Right renal pelvis (tissue), 4 donors: ENCODE measurements at places on chromosomes 1 and 21. TPM values are rescaled to one million over a fixed set of nuclear protein-coding genes. Genes with fewer than 3 reads are reported as not detected.

GRCh38 chr1:178899402-178899801 is 28.5 kb upstream of the ANGPTL1 start:
- DNase-seq: no peak

The GPR161 gene
- 23.3 TPM for polyA plus RNA-seq

DNA sequence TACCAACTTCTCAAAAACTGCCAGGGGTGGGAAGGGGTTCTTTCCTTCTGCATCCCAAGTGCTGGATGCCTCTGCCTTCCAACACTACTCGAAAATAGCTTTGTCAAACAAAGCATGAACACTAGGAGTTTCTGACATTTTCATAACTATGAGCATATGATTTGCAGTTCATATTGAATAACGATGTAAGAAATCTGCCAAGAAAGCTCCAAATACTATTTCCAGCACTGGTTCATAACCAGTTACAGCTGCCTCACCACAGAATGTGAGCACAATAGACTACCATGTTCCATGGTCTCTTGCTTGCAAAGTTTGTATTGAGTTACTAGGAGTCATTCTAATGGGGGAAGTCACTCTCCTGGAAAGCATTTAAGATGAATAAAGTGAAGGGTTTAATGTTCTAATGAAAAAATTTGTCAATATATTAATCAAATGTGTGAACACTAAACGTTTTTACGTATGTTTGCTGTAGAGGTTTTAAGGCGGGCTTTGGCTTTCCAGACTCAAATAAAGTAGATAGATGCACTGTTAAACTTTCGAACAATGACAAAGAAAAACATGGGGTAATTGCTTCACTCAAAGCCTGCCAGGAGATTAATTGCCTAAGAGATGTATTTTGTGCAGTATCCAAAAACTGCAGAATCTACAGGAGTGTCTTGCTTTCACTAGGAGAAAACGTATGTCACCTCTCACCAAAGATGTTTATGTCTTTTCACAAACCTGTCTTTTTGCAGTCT is 78.6 kb upstream of the UBE2U start:
- no peak for DNase-seq

DNA sequence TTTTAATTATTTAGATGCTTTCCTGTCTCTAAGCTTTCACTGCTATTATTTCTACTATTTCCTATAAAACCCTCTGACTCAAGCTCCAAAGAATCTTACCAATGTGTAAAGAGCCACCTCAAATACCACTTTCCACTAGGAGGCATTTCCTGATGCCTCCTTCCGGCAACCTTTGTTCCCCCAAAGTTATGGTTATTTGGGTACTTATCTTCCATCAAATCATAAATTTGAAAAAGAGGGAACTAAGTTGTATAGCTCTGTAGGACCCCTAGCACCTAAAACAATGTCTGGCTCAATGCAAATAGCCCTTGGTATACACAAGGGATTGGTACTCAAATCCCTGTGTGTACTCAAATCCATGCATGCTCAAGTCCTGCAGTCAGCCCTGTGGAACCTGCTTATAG is 79.6 kb downstream of the NME7 start:
- DNase-seq: no peak

The SMIM11 gene
- 12.5 TPM for polyA plus RNA-seq

The MAP3K7CL gene
- 6.1 TPM for polyA plus RNA-seq

GRCh38 chr1:121516234-121516967 is 331.6 kb downstream of the SRGAP2C start:
- DNase-seq: no peak

GRCh38 chr1:32924881-32925344 is 23.7 kb upstream of the TMEM54 start:
- no peak for DNase-seq

DNA sequence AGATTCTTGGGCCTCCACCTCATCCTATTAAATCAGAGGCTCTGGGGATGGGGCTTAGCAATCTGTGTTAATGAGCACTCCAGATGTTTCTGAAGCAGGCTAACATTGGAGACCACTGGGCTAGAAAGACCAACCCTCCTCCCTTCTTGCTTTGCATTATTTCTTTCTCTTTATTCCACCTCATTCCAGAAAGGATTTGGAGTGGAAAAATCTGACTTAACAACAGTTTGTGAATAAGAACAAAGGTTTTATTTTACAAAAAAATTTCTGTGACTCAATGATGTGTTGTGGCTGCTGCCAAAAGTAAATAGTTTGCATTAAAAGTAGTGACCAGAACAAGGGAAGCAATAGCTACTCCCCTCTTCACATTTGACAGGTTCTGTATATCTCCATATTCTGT is 79.4 kb downstream of the TGFB2 start:
- no peak for DNase-seq

DNA sequence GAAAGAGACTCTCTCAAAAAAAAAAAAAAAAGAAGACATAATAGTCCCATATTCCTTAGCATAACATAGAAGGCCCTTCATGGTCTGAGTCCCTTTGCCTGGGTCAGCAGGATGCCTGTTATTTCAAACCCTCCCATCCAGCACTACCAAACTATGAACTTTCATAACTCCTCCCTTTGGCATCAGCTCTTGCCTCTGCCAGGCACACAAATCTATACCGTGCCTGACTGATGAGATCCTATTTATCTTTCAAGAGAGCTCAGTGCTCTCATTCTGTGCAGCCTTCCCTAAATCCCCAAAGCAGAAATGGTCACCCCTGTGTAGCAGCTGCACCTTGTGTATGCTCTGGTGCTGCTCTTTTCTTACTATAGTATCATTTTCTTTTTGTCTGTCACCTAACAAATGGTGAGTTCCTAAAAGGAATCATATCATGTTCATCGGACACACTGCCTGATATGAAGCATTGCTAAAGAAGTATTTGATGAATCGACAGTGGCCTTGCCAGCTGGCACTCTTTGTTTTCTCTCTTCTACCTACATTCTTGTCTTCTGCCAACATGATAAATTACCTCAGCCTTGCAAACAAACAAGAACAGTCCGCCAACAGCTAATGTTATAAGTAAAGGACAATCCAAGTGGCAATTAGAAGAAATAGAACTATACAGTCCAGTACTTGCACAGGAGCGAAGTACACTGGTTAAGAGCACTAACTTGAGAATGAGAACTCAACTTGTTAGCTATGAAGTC is 29.9 kb downstream of the FMO4 start:
- no peak for DNase-seq

DNA sequence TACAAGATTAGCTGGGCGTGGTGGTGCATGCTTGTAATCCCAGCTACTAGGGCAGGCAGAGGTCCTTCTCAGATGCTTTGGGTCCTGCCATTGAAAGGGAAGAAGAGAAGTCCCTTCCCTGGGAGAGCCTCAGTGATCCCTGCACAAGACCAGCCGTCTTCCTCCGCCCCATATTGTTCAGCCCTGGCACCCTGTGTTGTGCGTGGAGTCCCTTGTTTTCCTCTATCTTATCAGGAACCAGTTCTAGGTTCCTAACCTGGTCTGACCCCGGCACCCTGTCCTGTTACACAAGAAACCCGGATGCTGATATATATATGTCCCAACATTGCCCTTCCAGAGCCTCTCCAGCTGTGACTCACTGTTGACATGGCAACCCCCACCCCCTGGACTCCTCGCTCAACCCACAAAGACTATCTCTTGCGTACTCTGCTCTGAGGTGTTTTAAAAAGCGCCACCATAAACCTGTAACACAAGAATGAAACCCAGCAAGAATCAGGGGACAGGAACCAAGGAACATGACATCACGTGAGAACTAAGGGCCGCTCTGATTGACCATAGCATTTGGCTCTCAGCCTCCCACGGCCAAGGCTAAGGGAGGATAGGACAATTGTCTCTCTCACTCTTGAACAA is 4.8 kb downstream of the MX2 start:
- no peak for DNase-seq

GRCh38 chr1:53270107-53270506 is 31.8 kb upstream of the MAGOH start:
- no peak for DNase-seq

DNA sequence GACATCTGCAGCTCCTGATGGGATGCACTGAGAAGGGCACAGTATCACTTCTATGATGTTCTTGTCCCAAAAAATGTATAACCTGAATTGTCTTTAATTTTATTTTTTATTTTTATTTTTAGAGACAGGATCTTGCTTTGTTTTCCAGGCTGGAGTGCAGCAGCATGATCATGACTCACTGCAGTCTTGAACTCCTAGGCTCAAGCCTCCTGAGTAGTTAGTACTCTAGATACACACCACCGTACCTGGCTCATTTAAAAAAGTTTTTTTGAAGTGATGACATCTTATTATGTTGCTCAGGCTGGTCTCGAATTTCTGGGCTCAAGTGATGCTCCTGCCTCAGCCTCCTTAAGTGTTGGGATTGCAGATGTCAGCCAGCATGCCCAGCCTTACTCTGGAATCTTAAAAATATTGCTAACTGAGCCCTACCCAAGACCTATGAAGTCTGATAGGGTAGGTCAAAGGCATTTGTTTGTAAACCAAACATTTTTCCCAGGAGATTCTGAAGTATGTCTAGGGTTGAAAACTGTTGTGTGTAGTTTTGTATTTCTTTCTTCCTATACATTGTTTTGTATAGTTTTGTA is 68.9 kb downstream of the ATF6 start:
- DNase-seq: no peak

DNA sequence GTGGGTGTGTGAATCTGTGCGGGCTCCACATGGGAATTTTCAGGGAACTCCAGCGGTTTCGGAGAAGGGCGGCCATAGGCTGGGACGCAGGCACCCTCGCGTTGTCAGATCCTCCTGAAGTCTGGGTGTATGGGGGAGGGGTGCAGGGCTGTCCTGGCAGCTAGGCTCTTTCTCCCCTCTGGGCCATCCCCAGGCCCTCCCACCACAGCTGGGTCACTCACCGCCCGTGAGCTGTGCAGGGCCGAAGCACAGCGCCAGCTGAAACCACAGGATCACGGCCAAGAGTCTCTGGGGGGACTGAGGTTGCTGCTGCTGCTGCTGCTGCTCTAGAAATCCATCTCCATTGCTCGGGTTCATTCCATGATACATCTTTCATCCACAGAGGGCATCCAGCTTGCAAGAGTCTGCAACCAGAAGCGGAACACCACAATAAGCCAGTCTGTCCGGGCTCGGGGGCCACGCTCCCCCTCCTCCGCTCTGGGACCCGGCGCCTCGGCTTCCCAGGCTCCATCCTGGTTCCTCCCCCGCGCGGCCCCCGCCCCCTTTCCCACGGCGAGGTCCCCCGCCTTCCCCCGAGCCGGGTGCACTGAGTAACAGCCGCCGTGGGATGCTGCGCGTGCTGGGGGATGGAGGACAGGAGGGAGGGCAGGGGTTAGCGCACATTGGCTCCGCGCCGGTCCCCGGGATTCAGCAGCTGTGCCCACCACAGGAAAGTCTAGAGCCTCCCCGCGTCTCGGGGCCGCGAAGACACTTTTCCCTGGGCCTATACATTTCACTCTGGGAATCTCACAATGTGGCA is 720 bp downstream of the SUSD4 start:
- DNase-seq: no peak

GRCh38 chr1:228364706-228365213 is 41.9 kb downstream of the TRIM11 start:
- no peak for DNase-seq

The METTL25B gene
- polyA plus RNA-seq: 29.9 TPM

- DNase-seq: no peak
These were observed 621.5 kb upstream of the ADGRL2 start for GRCh38 chr1:81179242-81179641.

DNA sequence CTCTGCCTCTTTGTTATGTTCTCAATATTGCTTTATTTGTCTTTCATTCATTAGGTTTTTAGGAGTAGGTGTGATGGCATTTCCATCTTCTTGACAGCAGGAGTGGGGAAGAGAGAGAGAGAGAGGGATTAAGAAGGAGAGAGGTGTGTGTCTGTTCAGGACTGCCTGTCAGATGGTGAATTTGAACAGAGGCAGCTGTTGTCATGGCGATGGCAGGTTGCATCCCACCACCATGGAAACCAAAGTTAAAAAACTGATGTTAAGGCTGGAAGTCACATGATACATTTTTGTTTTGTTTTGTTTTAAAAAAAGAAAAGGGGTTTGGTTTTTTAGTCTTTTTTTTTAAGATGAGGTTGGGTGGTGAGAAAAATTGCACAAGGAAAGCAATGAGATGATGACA is 18.3 kb downstream of the CACNA1E start:
- no peak for DNase-seq

DNA sequence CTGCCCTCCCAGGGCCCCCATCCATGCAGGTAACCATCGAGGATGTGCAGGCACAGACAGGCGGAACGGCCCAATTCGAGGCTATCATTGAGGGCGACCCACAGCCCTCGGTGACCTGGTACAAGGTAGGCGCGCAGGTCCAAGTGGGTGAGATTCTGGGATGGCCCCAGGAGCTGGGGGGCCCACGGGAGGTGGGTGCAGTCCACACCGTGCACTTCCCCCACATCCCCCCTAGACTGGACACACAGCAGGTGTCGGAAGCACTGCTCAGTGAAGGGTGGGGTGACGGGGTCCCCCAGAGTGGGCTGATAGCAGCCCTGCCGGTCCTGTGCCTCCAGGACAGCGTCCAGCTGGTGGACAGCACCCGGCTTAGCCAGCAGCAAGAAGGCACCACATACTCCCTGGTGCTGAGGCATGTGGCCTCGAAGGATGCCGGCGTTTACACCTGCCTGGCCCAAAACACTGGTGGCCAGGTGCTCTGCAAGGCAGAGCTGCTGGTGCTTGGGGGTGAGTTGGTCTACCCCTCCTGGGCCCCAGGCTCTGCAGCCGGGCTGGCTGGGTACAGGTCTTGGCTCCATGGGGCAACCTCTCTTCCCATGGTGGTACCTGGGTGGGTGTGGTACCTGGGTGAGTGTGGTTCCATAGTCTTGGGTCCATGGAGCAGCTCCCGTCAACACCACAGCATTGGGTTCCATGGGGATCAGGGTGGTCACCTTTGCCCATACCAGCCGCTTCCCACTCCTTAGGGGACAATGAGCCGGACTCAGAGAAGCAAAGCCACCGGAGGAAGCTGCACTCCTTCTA is 40.4 kb downstream of the TRIM11 start:
- DNase-seq: no peak

DNA sequence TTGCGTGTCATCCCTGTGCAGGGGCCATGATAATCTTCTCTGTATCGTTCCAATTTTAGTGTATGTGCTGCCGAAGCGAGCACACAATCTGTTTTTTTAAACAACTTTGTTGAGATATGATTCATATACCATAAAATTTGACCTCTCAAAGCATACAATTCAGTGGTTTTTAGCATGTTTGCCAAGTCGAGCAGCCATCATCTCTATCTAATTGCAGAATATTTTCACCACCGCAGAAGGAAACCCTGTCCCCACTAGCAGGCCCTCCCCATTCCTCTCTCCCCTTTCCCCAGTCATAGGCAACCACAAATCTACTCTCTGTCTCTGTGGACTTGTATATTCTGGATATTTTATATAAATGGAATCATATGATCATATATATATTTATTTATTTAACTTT is 78.7 kb upstream of the TINAGL1 start:
- DNase-seq: no peak

The OPTC gene
- not detected for polyA plus RNA-seq
